ENCODE measurements at places on chromosomes 11 and 22.

- DNase-seq = no peak
Measured at GRCh38 chr22:42930810-42931420, 73.8 kb upstream of the ARFGAP3 start.

- no peak for DNase-seq
Measured at GRCh38 chr22:44933666-44934453, 75.9 kb downstream of the PHF21B start.

- no peak for DNase-seq
Measured at GRCh38 chr22:37701141-37701786, 4.4 kb downstream of the TRIOBP start.

DNA sequence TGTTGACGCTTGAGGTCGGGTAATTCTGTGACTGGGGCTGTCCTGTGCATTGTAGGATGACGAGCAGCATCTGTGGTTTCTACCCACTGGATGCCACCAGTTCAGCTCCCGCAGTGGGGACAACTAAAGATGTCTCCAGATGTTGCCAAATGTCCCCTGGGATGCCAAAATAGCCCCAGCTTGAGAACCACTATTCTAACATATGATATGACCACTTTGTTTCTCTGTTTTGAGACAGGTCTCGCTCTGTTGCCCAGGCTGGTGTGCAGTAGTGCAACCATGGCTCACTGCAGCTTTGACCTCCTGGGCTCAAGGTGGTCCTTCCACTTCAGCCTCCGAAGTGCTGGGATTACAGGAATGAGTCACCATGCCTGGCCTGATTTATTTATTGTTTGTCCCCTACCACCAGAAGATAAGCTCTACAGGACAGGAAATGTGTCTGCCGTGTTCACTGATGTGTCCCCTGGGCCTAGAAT is 4.4 kb upstream of the MEN1 start:
- DNase-seq = no peak

- no peak for DNase-seq
Measured at GRCh38 chr11:64681171-64681570, 41.8 kb downstream of the NRXN2 start.

GRCh38 chr11:120413480-120413879 is 77.3 kb downstream of the ARHGEF12 start:
- DNase-seq = no peak

DNA sequence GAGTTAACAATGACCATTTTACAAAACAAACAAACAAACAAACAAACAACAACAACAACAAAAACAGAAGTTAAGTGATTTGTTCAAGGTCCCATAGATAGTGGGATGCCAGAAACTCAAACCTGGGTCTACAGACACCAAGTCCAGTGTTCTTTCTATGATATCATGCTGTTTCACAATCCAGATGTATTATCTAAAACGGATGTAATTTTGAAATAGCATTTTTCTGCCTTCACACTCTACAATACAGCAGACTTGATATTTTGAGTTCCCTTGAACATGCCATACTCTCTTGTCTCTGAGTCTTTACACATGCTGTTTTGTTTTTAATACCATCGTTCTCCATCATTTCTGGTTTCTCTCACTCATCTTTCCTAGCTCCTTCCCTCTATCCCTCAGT is 104.5 kb downstream of the RELT start:
- no peak for DNase-seq

GRCh38 chr22:28148816-28149465 is 229.9 kb upstream of the PITPNB start:
- no peak for DNase-seq

GRCh38 chr11:65871811-65872548 is 620 bp downstream of the EFEMP2 start:
- no peak for DNase-seq

GRCh38 chr11:45530776-45531175 is 134.6 kb downstream of the CHST1 start:
- no peak for DNase-seq

DNA sequence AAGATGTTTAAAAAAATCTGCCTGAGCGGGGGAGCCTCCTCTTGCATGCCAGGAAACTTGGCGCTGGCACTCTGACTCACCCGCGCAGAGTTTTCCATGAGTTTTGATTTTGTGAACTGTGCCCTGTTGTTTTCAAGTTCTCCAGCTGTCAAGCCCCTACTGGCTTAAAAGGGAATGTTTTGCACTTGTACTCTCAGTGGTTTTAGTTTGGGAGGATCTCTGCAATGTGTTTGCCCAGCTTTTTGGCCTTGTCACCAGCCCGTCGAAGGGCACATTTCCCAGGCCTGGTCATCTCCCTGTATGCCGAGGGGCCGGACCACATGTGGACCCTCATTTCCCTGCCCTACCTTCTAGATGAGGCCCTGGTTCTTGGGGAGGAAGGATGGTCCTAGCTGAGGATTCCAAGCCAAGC is 12.2 kb downstream of the MRGPRF start:
- no peak for DNase-seq

DNA sequence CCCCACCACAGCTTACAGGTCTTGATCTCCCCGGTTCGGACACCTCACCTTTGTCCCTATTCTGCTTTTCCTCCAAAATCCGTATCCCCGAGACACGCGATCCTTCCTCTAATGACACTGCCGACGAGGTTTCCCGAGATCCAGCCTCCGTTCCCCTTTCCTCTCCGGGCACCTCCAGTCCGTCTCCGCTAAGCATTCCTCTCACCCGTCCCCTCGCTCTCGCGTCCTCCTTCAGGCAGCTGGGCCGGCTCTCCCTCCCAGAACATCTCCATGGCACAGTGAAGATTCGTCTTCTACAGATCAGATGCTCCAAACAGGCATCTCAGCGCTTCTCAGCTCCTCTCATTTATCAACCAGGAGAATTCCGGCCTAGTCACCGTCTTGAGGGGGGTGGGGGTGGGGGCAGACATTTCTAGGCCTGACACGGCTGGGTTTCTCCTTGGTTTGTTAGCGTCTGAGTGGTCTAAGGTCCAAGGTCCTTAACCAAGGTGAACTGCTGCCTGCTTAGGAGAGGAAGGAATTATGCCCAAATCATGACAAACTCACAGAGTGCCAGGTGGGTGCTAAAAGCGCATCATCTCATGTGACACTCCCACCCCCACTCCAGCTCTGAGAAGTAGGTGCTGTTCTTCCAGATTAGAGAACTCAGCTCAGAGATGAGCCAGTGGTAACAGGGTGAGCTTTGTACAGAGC is at the start of gene SPTBN2:
Gene SPTBN2, minus strand, starts transcription at position 524 of the 693 bp plus-strand sequence. CDS start 7,976 bp downstream, outside the sequence.
- no peak for DNase-seq

DNA sequence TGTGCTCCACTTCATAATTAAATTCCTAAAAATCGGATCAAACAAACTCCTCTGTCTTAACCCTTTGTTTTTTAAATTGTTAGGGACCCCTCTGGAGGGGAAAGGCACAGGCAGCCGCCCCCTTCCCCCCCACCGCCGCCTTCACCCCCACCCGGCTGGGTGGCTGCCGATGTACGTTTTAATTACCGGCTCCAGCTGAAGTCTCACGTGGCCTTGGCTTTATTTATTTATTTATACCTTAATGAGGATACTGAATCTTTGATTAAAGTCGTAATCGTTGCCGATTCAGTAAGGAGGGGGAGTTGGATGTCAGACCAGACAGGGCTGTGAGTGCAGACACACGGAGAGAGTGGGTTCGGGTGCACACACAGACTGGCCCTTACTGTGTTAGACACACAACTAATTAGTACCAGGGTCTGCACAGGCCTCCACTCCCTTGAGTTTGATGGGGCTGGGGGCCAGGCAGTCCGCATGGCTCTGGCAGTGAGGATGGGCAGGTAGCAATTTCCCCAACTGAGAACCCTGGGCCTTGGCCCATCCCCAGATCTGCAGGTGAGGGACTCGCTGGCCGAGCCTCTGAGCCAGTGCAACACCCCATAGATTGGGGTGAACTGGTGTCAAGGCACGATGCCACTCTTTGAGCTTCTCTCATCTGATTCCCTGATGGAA is 51.3 kb upstream of the NNMT start:
- DNase-seq = no peak

DNA sequence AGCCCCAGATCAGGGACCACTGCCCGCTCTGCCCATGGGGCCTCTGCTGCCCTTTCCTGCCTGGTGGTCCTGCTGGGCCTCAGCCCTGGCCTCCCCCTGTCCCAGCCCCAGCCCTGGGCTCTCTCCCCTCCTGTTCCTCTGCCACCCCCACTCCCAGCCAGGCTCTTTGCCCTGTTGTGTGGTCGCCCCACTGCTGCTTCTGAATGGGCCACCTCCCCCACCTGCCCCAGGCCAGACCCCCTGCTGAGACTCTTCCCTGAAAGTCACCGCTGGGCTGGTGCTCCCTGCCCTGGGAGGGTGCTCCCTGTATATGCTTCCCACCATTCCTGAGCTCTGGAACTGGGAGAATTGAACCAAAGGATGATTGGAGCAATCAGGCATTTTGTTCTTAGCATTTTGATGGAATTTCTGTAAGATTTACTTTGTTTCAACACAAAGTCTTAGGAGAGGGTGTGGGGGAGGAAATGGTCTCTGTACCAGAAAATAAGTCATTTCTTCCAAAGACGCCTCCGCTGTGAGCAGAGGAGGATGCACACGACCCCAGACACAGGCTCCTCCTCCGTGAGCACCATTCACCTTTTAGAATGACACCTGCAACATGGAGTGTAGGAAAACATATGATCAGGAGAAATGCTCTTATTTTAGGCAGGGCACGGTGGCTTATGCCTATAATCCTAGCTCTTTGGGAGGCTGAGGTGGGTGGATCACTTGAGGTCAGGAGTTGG is 5.2 kb downstream of the APOBEC3B start:
- no peak for DNase-seq

GRCh38 chr11:63769042-63769713 is 603 bp upstream of the ZFTA start:
- peak; percentile 77 for DNase-seq

GRCh38 chr22:45246060-45246985 is 5.6 kb upstream of the KIAA0930 start:
- DNase-seq = peak; percentile 26

DNA sequence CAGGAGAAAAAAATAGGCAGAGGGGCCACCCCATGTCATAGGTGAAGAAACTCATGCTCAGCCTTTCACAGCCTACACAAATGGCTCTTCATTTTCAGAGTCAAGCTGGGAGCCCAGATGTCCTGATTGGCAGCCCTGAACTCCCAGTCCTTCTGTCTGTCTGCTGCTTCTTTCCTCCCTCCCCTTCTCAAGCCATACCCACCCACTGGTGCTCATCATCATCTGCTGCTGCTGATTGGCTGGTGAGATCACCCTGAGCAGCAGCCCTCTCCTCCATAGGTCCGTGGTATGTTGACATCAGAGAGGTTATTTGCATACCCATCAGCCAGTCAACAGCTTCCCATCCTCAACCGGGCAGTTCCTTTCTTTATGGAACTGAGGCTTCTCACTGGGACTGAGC is 46.1 kb upstream of the PRDM11 start:
- DNase-seq = no peak

DNA sequence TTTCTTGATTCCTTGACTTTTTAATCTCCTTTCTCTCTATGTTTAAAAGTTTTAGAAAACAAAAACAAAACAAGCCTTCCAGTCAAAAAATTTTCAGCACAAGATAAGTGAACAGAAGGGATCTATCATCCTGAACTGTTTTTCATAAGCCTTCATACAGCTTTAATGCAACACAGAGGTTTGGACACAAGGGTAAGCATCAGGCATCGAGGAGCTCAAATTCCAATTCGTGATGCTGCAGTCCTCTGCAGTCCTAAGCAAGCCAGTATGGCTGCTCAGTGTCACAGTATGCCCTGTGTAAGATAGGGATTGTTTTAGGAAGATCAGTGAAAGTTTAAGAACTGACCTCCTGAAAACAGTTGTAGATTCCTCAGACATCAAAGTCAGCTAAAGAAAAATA is 740.9 kb downstream of the NTM start:
- DNase-seq = no peak

- DNase-seq = no peak
Measured at GRCh38 chr11:75700940-75701339, 16.7 kb upstream of the MOGAT2 start.

DNA sequence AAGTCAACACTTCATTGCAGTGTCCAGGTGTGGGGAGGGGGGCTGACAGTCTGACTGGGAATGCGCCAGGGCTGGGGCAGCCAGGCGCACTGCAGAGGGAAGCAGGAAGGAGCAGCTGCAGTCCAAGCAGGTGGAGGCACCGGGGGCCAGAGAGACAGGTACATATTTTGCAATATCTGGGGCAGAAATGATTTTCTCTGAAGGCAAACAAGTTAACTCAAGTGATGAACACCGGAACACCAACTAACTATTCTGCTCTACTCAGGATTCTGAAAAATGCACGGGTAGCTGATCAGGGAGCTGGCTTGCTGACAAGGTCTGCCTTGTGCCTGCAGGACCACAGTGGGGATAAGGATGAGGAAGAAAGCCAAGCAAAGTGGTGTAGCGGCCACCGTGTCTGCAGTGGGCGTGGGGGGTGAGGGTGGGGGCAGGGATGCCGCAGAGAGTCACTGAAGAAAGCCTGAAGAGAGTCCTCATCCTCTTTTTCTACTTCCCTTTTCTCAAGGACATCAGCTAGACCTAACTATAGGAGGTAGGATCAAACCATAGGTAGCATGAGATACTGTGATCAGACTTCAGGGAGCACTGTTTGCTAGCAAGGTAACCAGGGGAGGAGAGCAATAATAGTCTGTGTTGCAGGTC is 83.4 kb downstream of the SCN3B start:
- no peak for DNase-seq

DNA sequence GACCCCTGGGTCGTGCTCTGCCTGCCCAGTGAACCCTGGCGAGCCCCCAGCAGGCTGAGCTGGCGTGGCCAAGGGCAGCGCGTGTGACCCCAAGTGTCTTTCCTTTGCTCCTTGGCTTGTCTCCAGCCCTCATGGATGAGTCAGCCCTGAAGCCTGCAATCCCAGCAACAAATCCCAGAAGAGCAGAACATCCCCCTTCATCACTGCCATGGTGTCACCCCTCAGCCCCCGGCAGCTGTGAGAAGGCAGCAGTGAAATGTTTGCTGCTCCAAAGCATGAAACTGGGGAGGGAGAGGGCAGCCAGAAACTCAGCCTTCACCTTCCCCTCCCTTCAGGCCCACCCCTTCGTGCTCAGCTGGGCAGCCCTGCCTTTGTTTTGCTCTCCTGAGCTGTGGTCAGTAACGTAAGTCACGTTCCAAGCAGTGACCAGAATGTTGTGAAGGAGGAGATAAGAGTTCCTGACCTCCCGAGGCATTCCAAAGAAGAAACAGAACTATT is 29.8 kb downstream of the ADAMTS15 start:
- peak; percentile 16 for DNase-seq

DNA sequence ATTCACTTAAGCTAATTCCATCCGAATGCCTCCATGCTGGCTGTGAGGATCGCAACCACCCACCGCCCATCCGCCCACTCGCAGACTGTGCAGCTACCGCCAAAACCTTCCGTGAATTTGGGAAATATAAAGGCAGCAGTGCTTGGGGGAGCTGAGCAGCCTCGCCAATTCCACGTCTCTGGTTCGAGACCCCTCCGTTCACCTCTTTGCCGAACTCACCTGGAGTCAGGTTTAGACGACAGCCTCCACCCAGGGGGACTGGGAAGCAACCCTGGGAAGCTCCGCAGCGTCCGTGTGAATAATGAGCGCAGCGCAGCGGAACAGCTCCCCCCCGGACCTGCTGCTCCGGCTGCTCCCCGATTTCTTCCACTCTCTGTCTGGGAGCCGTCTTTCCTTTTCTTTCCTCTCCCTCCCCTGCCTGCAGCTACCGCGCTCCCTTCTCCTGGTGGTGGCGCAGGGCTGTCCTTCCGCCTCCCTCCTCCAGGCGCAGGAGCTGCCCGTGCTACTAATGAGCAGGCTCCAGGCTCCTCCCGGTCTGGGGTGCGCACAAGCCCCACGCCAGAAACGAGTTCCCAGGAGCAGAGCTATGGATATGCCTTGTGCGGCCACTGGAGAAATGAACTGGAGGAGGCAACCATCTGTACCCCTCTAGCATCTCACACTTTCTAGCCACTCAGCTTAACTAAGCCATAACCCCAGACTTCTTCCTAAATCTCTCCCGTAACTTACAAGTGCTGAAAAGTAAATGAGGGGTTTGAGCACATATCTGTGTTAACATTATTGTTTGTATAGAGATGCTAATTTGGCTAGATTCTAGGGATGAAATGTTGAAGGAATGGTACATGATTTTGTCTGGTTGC is 107.3 kb downstream of the XKR3 start:
- no peak for DNase-seq

Measured in GM13976 (cell line).